ENCODE measurements at places on chromosomes 7 and 10.

- DNase-seq = peak; percentile 57
Observed at GRCh38 chr10:79299397-79300241, 47.6 kb upstream of the PPIF start.

DNA sequence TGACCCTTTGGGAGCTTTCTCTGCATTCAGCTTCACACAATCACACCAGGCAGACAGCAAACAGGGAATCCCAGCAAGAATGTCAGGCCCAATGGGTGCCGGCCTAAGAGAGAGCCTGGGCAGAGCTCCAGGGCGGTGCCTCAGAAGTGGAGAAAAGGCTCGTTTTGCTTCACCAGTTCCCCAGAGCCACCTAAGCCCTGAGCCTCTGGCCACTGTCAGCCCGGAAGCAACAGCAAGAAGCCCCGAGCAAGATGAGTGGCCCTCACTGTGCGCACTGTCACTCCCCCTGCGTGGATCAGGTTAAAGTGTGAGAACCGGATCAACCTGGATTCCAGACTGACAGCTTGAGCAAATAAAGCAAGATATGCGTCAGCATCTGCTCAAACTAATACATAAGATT is 14.7 kb downstream of the CNPY1 start:
- no peak for DNase-seq

DNA sequence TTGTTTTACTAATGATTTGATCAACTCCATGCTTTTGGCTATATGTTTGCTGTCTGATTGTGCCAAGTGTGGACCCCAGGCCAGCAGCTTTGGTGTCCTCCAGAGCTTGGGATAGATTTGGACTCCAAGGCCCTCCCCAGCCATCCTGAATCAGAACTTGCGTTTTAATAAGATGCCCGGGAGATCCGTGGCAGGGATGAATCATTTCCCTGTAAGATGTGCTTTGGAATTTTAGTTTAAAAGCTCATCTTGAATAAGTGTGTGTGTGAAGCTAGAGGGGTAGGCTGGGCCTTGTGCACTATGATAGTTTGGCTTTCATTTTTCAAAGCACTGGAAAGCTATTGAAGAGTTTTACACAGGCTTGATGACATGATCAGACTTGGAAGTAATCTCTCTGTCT is 66.2 kb upstream of the SDK1 start:
- no peak for DNase-seq

GRCh38 chr10:84374455-84374854 is 46.1 kb downstream of the CCSER2 start:
- no peak for DNase-seq

DNA sequence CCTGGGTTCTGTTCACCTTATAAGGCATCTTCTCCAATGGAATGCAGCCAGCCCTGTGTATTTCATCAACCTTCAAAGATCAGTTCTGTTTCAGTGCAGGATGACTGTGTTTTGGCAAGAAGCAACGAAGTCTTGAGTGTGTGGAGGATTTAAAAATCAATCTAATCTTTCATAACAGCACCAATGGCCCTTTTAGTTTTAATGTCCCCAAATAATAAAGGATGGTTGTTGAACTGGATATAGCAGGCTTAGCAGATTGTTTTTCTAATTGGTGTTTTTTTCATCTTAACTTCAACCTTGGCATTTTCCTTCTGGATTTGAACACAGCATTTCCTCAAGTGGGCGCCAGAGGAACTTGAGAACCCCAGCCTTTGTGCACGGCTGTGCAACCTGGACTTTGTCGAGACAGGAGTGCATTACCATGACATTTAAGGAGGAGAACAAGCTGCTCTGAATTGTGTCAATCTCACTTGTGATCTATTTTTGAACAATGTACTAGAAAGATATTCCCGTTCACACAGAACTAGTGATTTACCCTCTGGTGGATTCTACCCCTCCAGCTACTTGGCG is 313.3 kb upstream of the AKR1E2 start:
- peak; percentile 93 for DNase-seq

- DNase-seq = no peak
Observed at GRCh38 chr10:36038316-36038955, 396.3 kb upstream of the FZD8 start.

- DNase-seq = no peak
Observed at GRCh38 chr10:113443141-113443925, 109.5 kb upstream of the HABP2 start.

GRCh38 chr10:46000538-46000937 is 28.2 kb downstream of the TIMM23 start:
- DNase-seq = no peak

DNA sequence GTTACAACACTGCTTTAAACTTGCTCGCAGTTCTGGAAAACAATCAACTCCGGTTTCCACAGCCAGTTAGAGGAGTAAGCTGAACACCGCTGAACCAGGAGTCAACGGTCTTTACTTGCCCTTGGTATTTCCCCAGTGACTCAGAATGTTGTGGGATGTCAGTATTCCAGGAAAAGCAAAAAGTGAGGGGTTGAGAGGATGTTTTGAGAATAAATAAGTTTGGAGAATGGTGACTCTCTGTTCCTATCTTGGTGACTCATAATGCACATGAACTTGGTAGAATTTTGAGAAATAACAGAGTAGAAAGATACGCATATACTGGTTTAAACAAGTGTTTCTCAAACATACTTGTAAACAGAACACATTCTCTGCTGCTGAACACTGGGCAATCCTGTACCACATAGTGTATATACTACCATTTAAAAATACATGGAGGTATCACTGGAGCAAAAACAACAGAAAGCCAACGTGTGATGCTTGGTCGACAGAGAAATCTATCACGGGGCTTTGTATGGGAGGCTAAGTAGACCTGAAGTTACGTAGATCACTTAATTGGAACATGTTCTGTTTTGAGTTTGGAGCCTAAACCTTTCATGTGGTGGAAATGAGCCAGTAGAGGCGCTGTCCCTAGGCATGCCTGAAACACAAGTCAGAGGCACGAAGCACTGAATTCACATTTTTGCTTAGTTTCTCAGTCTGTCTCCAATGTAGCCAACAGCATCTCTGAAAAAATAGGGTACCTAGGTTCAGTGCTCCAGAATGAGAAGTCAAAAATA is 534.3 kb downstream of the PARD3 start:
- DNase-seq = peak; percentile 91

GRCh38 chr7:138151731-138152577 is 75.7 kb downstream of the AKR1D1 start:
- no peak for DNase-seq

DNA sequence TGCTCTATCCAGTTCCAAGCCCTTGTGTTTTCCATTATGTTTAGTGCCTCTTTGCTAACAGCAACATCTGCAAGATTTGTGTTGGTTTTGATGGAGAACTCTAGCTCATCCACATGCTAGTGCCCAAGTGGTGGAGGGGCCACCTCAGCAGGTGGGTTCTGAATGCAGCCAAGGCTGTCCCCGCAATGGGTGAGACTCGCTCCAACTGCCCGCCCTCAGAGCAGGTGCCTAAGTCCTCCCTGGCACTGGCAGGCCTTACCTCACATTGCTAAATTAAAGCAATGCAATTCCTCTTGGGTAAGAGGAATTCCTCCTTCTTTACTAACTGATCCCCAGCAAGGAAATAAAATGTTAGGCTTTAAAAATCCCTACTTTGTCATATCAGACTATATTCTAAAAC is 146.8 kb downstream of the ADCY1 start:
- no peak for DNase-seq

- peak; percentile 87 for DNase-seq
Observed at GRCh38 chr7:128831178-128831993, 1.2 kb downstream of the FLNC start.

GRCh38 chr10:111988646-111989045 is 194.9 kb downstream of the GPAM start:
- DNase-seq = no peak

- DNase-seq = no peak
Observed at GRCh38 chr7:2710901-2711551, 23.0 kb downstream of the AMZ1 start.

DNA sequence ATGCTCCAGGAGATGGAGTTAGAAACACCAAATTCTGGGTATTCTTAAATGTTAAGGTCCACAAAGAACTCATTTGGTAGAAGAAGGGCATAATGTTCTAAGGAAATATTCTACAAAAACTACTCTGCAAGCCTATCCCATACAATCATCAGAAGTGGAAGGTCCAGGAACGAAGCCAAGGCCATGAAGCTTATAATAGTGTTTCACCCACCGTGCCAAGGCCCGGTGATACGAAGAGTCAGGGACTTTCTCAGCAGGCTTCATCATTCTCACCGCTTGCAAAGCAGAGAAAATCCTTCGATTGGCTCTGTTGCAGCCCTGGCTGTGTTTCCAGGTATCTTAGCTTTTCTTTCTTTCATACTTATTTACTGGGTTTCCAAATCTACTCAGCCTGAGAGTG is 351.9 kb upstream of the CELF2 start:
- no peak for DNase-seq

GRCh38 chr10:91295346-91295745 is 74.9 kb downstream of the PCGF5 start:
- peak; percentile 49 for DNase-seq

GRCh38 chr10:96609510-96609909 is 22.7 kb upstream of the TM9SF3 start:
- no peak for DNase-seq

DNA sequence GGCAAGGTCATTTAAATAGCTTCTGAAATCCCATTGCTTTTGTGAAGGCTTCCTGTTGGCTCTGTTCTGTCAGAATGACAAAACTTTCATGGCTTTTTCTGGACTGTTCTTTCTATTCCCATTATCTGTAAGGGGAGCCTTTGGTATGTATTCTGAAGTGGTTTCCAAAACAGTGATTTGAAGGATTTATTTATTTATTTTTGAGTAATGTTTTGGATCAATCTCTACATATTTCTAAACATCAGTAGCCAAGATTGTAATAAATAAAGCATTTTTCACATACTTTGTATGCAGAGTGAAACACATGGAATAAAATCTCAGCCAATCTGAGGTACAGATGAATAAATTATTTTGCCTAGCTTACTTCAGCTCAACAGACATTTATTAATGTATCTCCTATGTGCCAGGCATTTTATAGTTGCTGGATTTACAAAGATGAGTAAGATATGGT is 121.1 kb downstream of the BBS9 start:
- peak; percentile 89 for DNase-seq

- DNase-seq = peak; percentile 79
Observed at GRCh38 chr7:40584667-40585433, 450.0 kb downstream of the SUGCT start.

DNA sequence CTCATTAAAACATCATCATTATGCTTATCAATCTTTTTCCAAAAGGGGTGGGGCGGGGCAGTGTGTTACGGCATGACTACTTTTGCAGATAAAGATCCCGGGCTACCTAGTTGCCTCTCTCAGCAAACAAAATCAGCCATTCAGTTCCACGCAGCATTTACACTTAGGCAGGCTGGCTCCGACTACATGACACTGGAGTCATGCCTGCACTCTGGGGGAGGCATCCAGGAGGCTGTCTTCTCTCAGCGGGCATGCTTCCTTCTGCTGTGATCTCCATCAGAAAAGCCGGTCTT is 193.9 kb upstream of the TCF7L2 start:
- no peak for DNase-seq

DNA sequence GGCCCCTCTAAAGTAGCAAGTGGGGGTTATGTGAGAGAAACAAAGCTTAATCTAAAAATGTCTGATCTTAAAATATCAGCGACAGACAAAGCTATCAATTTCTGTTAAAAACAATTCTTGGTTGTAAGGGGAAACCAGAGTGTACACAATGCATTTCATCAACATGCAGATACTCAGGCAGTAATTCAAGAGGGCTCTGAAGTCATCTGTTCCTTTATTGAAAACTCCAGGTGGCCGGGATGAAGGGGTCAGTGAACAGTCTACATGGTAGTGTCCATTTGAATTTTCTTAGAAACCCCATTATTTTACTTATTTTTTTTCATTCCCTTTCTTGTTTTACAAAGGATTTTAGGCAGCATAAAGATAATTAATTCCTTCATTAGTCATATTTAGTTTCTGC is 36.7 kb upstream of the BTBD16 start:
- no peak for DNase-seq

DNA sequence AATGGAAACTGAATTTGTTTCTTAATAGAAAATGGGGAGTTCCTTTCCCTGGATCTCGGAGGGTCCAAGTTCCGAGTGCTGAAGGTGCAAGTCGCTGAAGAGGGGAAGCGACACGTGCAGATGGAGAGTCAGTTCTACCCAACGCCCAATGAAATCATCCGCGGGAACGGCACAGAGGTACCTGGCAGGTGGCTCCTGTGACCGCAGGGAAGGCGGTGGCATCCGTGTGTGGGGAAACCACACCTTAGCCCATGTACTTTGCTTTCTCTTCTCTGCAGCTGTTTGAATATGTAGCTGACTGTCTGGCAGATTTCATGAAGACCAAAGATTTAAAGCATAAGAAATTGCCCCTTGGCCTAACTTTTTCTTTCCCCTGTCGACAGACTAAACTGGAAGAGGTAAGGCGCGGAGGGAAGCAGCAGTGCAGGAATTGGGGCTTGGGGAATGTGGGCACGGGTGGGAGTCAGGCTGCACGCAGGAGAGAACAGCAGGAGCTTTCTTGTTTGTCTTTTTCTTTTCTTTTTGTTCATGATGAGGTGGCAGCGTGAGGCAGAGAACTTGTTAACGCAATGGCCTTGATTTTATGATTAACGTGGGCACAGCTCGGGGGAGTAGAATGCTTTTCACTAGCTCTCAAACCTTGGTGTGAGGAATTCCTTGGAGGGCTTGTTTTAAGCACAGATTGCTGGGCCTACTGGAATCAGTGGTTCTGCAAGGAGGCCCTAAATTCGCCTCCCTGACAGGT is 12.8 kb downstream of the HKDC1 start:
- peak; percentile 13 for DNase-seq

- peak; percentile 89 for DNase-seq
Observed at GRCh38 chr10:30070001-30070685, 10.8 kb upstream of the JCAD start.

- peak; percentile 70 for DNase-seq
Observed at GRCh38 chr10:28130267-28130666, 131.4 kb upstream of the ODAD2 start.

- no peak for DNase-seq
Observed at GRCh38 chr7:132872034-132872433, 209.9 kb downstream of the CHCHD3 start.

DNA sequence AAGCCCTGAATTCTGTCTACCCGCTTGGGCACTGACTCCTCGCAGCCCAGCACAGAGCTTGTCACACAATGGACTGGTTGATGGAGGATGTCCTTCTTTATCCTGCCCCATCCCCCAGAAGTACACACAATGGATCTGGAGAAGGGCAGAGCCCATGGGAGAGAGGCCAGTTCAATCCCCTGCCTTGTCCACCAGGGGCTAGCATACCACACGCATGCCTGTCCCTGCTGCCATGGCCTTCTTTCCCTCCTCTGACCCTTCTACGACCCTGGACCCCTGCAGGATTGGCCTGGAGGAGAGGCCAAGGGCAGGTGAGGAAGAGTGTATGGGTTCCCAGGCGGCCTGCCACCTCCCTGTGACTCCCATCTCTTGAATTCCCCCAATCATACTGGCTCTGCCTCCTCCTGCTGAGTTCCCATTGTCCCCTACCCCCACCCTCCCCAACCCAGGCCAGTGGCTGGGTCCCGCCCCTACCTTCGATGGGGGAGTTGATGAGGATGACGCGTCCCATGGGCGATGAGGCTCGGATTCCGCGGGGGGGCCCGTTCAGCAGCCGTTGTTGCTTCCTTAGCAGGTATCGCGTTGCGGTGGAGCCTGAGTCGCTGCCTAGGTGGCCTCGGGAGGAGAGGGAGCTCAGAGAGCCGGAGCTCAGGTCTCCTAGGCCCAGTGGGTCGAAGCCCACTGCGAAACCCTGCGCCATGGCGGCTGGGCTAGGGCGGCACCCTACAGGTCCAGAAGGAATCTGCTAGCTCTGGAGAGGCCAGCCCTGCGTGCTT is 1.2 kb downstream of the PDZD7 start:
- no peak for DNase-seq

- DNase-seq = no peak
Observed at GRCh38 chr7:69862413-69863064, 264.3 kb downstream of the AUTS2 start.

GRCh38 chr7:55104712-55105433 is 86.1 kb downstream of the EGFR start:
- DNase-seq = peak; percentile 90
